ENCODE measurements at places on chromosomes 11 and 22.
A peak's percentile ranks its signal among the peaks of the same experiment; 100 is the strongest.

GRCh38 chr22:37781434-37782059, 26.2 kb upstream of the GCAT start:
- DNase-seq = no peak

DNA sequence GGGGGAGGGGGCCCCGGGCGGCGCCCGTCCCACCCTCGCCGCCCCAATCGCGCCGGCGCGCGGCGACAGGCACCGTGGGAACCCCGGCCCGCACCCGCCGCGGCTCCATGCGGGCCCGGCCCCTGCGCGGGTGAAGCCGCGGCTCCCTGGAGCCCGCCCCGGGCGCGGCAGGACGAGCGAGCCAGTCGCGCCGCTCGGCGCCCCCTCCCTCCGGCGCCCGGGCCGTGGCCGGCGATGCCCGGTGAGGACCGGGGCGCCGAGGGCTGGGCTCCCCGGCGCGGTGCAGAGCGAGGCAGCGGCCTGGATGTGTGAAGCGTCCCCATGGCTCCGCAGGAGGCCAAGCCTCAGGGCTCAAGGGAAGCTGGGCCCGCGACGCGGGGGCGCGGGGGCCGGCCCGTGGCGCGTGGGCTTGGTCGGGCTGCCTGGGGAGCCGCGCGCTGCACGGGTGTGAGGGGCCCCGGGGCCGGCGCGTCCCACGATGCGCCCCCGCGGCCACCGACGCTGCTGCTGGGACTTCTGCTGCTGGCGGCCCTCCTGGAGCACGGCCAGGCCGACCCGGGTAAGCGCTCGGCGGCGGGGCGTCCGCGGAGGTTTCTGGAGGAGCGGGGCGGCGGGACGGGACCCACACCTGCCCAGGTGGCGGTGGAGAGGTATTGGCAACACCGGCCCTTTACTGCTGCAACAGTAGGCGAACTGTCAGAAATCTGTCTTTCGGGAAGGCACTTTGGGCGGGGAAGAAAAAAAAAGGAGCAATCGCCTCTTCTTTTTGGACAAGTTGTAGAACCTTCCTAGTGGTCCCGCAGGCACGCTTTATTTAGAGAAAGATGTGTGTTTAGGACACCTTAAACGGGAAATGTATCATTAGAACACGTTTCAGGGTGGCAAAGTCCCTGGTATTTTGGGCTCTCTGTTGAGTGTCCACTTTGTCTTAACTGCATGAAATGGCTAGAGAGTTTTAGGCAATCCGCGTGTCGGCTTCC, 119.4 kb downstream of the HIPK3 start:
- DNase-seq = peak; percentile 43

DNA sequence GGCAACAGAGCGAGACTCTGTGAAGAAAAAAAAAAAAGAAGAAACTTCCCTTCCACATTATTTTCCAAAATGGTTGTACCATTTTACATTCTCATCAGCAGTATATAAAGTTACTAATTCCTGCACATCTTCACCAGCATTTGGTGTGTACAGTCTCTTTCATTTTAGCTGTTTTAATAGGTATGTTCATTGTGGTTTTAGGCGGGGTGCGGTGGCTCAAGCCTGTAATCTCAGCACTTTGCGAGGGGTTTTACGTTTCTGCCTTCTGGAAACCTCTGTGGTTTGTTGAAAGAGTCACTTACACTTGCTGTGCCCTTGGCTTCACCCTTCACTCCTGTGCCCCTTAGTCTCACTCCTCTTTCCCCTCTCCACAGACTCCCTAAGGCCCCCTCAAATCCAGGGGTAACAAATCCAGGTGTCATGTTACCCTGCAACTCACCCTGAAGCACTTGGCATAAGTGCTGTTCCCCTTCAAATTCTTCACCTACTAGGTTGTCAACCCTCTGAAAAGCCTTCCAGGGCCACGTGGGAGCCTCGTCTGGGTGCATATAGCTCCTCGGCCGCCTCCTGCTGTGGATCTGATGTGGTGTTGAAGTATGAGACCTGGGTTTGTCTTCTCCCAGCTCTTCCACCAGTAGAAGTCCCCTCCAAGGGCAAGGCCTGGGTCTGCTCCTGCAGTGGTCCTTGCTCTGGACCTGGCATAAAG, 20.8 kb downstream of the TOB2 start:
- DNase-seq = no peak

DNA sequence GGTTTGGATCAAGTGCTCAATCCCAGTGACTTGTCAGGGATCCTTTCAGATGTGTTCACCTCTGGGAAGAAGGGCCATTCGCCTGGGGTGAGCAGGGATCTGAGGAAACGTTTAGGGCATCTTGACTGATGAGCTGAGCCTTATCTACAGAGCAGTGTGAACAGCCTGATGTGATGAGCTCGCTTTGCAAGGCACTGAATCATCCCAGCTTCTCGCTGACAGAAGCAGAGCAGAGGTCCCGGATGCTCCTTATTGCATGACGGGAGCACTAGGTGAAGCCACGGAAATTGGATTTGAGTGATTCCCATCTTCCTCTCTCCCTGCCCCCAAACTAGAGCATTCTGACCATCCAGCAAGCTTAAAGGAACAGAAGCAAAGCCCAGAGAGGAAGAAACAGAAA, 46.5 kb downstream of the SEZ6L start:
- DNase-seq = no peak

- DNase-seq = no peak
Measured at GRCh38 chr11:9022961-9023680, 19.3 kb upstream of the NRIP3 start.

GRCh38 chr11:34633990-34634693, 13.2 kb downstream of the EHF start:
- no peak for DNase-seq

DNA sequence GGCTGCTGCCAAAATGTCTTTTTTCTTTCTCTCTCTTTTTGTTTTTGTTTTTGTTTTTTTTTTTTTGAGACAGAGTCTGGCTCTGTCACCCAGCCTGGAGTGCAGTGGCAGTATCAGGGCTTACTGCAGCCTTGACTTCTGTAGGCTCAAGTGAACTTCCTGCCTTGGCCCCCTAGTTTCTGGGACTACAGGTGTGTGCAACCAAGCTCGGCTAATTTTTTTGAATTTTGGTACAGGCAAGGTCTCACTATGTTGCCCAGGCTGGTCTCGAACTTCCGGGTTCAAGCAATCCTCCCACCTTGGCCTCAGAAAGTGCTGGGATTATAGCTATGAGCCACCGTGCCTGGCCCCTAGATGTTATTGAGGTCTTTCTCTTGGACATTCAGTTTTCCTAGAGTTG, 2.2 kb upstream of the DDX10 start:
- no peak for DNase-seq

DNA sequence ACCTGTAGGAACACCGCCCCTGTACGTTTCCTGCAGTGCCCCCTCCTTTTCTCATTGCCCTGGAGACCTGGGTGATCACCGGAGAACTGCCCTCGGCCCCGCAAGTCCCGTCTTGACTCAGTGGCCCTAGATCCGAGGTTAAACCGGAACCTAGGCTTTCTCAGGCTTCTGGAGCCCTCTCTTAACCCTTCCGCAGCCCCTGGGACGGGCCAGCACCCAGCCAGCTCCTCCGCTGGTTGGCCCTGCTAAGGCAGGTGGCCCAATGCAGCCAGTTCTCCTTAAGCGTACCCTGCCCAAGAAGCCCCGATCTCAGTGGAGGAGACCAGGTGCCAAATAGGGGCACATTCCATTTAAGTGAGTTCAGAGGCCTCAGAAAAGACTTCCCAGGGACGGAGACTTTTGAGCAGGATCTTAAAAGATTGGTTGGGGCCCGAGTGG, 776 bp downstream of the NLRX1 start:
- no peak for DNase-seq

DNA sequence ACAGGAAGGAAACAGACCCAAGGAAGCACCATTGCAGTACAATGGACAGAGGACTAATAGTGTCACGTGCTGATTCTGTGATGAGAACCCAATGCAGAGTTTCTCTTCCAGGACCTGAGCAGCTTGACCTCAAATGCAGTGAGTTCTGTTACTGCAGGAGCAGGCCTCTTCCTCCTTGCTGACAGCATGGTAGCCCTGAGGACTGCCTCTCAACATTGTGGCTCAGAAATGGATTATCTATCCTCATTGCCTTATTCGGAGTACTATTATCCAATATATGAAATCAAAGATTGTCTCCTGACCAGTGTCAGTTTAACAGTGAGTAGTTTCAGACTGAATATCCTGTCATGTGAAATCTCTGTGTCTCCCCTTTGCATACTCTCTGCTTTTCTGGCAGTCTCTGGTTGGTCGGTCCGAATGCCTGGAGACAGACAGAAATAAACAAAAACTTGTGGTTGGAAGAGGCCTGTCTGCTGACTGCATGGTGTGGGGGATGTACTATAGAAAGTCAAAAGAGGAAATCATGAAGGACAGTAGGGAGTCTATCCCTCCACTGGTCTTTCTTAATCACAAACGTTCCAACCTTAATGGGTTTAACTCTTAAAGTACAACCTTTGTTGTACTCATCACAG, 6.9 kb upstream of the MS4A14 start:
- no peak for DNase-seq

DNA sequence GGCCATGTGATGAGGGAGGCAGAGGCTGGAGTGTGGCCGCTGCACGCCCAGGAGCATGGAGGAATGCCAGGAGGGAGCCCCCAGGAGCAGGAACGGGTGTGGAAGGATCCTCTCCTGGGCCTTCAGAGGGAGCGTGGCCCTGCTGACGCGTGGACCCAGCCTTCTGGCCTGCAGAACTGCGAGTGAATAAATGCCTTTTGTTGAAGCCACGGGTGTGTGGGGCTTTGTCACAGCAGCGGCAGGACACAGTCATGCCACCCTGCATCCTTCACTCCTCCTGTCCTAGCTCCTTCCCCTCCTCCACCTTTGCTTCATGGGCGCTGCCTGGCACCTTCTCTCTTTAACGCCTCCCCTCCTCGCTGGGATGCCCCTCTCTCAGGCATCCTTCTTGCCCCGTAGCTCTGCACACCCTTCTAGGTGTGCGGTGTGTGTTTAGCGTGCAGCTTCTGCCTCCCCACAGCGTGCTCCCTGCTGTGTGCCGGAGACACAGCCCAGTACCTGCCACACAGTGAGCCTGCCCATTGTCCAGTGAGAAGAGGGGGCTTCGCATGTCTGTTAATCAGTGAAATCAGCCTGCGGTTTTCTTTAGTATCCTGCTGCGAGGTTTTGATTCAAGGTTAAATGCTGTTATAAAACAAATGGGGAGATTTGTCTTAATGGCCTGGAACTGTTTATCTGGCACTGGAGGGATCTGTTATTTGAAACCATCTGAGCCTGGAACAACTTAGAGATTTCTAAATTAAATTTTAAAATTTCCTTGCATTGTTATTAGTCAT, 459.6 kb downstream of the TBC1D22A start:
- peak; percentile 0 for DNase-seq

DNA sequence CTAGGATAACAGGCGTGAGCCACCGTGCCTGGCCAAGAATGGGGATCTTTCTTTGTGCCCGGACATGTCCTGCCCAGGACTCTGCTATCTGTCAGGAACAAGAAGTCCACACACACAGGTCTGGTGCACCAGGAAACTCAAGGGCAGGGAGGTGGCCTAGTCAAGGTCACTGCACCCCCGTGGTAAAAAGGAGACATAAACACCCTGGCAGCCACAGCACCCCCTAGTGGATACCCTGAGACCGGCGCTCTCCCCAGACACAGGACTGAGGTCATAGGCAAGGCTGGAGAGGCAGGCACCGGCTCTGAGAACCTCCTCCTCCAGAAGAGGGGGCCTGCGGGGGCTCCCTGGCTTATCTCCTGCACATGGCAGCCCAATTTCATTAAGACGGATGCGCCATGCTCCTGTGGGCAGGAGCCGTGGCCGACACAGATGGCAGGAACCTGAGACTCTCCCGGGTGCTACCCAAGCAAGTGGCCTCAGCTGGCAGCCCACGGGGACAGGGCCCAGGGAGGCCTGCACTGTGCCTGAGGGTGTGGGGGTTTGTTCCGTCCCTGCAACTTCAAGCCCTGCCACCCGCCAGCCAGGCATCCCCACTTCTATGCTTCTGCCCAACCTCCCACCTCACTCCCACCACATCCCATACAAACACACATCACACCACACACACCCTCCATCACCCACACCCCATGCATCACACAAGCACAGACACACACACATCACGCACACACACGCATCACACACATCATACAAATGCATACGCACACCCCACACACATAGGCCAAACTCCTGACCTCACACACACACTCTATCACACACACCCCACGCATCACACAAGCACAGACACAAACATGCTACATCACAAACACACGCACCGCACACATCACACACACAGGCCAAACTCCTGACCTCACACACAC, 19.6 kb downstream of the MACROD1 start:
- DNase-seq = no peak

- no peak for DNase-seq
Measured at GRCh38 chr11:10444725-10445315, 10.2 kb upstream of the AMPD3 start.

DNA sequence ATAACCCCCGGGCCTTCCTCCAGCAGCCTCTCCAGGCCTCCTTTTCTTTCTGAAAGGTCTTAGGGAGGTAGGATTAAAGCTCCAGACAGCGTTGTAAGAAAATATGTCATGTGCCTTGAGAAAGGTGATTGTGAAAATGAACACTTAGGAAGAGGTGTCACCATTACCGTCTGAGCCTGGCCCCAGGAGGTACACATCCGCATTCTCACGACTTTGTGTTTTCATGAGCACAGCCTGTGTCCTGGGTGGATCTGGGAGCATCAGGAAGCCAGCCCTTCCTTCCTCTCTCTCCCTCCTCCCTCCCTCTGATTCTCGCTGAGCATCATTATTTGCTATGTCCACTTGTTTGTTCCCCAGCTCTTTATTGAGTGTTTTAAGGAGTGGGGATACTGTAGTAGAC, 105.1 kb upstream of the CRYBB3 start:
- DNase-seq = no peak

GRCh38 chr22:39989633-39990032, 5.1 kb upstream of the FAM83F start:
- DNase-seq = no peak

DNA sequence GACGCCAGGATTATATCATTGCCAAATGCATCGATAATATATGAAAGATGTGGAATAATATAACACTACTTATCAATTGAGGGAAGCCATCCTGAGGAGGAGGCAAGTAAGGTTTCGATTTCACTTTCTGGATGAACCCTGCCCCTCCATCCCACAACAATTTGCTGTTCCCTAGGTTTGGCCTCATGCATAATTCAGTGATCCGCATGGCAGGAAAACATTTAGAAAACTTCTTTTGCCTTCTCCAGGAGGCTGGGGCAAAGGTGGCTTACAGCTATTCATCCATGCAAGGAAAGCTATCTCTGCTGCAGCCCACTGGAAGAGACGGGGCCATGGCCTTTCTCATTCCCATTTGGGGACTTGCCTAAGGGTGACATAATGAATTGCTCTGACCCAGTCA, 489.4 kb upstream of the CADM1 start:
- DNase-seq = no peak

- DNase-seq = no peak
Measured at GRCh38 chr11:124041254-124041653, at the start of gene OR10G7. TSS of gene OR10G7 (minus strand) at chr11:124041325. CDS start at chr11:124039001, 2,324 bp downstream.
